ENCODE measurements at places on chromosomes 1 and 21.

DNA sequence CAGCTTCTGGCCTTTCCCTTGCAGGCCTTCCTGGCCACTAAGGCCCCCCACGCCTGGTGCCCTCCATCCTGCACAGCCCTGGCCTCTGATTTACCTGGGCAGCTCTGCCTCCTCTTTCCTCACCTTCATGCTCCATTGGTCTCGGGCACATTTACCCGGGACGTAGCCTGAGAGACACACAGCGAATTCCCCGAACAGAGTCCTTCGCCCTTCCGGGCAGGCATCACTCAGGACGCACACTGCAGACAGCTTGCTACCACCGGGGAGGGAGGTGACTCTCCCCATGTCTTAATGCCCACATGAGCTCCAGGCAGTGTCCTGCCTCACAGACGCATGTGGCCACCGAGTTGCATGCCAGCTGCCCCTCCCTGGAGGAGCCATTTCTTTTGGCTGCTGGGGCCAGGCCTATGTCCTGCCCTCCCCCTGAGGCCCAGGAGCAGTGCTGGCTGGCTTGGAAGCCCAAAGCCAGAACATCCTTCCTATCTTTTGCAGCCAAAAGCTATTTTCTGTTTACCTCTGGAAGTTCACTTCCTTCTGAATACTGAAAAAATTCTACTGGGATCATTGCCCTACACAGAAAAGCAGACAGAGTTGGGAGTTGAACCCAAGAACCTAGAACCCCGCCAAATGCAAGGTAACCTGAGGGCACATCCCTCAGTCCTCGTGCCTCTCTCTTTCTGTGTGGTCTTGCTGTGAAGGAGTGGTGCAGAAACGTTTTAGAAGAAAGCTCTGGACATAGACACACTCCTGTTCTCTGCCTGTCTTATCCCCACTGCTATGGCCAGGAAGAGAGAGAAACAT, 209.5 kb downstream of the TOMM20 start:
- DNase-seq, result no peak

DNA sequence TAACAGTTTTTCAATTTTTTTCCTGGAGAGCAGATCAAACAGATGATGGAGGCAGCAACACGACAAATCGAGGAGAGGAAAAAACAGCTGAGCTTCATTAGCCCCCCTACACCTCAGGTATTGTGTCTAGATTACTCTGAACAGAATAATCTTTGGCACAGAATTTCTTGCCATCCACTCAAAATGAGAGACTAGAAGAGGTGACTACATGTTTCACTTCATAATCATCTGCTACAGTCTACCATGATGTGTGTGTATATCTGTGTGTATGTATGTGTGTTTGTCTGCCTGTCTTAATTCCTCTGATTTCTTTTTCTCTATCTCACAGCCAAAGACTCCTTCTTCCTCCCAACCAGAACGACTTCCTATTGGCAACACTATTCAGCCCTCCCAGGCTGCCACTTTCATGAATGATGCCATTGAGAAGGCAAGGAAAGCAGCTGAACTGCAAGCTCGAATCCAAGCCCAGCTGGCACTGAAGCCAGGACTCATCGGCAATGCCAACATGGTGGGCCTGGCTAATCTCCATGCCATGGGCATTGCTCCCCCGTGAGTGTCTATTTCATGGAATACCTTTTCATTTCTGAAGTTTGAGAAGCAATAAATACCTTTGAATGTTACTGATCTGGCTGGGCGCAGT, 11.4 kb downstream of the PRPF3 start:
- DNase-seq, result no peak

GRCh38 chr1:44637702-44638411, 36.4 kb downstream of the TMEM53 start:
- no peak for DNase-seq

GRCh38 chr1:19006837-19007271, 50.4 kb upstream of the IFFO2 start:
- no peak for DNase-seq

DNA sequence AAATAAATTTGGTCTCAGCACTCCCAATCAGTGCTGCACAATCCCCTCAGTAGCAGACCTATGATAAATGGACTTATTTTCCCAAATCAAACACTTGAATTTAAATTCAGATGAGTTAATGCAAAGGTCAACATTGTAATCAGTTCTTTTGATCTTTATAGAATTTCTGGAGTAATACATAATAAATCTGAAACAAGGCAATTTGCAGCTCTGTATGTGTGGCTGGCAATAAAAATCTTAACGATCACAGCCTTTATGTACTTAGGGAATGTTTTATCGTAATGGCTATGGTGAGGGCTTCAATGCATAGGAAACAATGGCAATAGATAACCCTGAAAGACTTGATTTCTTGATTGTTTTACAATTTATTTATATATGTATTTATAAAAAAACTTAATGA, 91.4 kb downstream of the GPATCH2 start:
- DNase-seq, result no peak

DNA sequence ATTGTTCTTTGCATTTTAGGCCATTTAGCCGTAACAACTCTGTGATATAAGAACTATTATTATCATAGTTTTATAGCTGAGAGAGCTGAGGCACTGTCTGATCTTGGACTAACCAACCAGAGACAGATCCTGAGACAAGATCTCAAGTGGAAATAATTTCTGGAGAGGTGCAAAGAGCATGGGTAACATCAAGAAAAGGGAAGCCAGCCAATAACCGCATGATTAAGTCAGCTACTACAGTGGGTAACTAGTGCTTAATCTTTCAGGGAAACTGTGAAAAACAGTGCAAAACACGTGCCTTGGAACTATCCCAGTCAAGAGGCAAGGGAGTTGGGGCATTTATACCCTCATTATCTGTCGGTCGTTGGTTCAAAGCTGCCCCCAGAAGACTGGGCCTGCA, 105.8 kb downstream of the OMA1 start:
- DNase-seq, result no peak

GRCh38 chr1:165927169-165927568, 99.8 kb downstream of the UCK2 start:
- DNase-seq, result no peak

- no peak for DNase-seq
These were observed 91.6 kb upstream of the SAMD11 start for GRCh38 chr1:832136-832535.

DNA sequence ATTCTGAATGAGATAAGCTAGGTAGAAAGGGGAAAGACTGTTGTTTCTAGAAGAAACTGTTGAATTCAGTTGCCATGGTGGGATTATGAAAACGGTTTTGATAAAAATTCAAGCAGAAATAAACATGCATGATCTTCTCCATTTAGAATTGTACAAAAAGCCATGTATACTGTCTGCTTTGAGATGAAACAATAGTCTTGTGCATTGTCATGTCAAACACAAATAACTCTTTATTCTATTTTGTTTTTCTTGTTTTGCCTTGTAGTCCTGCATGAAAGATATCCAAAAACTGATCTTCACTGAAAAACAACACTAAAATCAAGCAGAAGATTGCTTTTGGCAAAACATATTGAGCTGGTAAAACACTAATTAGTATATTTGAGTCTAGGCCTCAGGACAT, 659.9 kb downstream of the LTN1 start:
- DNase-seq, result no peak

DNA sequence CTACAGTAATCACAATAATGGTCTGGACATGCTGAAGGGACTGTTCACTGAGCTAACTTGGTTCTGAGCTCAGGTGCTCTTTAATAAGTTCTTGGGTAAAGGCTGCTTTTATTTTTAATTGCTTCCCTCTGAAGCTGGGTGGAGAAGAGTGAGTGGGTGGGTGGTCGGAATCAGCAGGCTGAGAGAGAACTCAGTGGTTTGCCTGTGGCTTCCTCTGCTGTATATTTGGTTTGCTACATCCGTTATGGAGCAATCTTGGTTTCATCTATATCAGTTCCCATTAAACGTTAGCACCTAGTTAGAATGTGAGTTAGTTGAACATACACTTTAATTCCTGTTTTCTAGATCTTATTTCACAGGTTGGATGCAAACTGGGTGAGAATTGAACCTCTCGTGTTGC, 23.3 kb downstream of the CNIH4 start:
- no peak for DNase-seq

- no peak for DNase-seq
These were observed 121.3 kb downstream of the MAST2 start for GRCh38 chr1:45924736-45925135.

GRCh38 chr1:246599315-246599714, 33.1 kb downstream of the CNST start:
- DNase-seq, result no peak

GRCh38 chr21:26732432-26733221, 112.6 kb downstream of the ADAMTS1 start:
- no peak for DNase-seq

GRCh38 chr1:200959411-200959921, 64.0 kb downstream of the KIF21B start:
- no peak for DNase-seq

DNA sequence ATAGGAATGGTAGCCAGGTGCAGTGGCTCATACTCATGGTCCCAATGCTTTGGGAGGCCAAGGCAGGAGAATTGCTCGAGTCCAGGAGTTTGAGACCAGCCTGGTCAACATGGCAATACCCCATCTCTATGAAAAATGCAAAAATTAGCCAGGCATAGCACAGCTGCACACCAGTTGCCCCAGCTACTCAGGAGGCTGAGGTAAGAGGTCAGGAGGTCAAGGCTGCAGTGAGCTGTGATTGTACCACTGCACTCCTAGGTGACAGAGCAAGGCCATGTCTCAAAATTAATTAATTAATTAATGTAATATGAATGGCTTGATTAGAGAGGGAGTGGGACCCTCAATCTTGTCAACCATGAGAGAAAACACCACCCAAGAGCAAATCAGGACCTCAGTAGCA, 198.7 kb upstream of the DUSP10 start:
- DNase-seq, result no peak

- no peak for DNase-seq
These were observed 34.1 kb upstream of the GNG4 start for GRCh38 chr1:235683653-235684052.

GRCh38 chr1:36248250-36248894, 24.1 kb downstream of the THRAP3 start:
- DNase-seq, result no peak

DNA sequence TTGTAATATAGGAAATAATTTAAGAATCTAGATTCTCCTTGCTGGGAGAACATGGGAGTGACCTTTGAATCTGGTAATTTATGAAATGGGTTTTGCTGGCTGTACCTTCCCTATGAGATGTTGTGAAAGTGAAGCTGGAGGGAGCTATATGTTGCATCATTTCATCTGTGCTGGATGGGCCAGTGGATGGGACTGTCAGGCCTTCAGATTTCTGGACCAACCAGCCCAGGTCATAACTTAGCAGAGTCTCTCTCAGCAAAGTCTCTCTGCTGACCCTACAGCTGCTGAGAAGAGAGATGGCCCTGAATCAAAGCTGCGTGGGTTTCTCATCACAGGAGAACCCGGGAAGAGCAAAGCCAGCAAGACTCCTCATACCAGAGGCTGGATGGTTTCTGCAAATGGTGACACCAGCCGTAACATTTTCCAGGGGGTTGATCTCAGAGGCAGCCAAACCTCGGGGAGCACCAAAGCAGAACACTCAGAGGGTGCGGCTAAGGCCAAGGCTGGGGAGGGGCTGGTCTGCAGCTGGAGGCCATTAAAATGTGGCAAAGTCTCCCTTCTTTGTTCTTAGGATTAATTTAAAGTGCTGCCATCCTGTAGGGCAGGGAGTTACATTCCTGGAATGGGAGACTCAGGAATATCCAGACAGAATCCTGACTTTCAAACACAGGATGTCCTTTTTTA, 18.2 kb upstream of the PTGFRN start:
- DNase-seq, result no peak

GRCh38 chr1:200260597-200261335, 149.1 kb downstream of the ZNF281 start:
- DNase-seq, result no peak

GRCh38 chr1:198102454-198102827, 54.4 kb upstream of the NEK7 start:
- DNase-seq, result no peak

GRCh38 chr1:25504706-25505595, 38.5 kb upstream of the LDLRAP1 start:
- DNase-seq, result no peak

GRCh38 chr1:157181258-157181657, 43.1 kb upstream of the ETV3 start:
- no peak for DNase-seq

GRCh38 chr1:28200234-28200873, 23.9 kb upstream of the PTAFR start:
- DNase-seq, result no peak

All from stimulated activated CD4-positive, alpha-beta T cell treated with anti-CD3 and anti-CD28 coated beads, Interleukin-15, amount 100 ng/mL, for 48 hours (primary cell).